ENCODE measurements at places on chromosomes 7 and 10.

- DNase-seq: no peak
These were observed 341 bp downstream of the GOT1 start for GRCh38 chr10:99430116-99430450.

- DNase-seq: no peak
These were observed 1.3 kb downstream of the VSIR start for GRCh38 chr10:71771821-71772617.

DNA sequence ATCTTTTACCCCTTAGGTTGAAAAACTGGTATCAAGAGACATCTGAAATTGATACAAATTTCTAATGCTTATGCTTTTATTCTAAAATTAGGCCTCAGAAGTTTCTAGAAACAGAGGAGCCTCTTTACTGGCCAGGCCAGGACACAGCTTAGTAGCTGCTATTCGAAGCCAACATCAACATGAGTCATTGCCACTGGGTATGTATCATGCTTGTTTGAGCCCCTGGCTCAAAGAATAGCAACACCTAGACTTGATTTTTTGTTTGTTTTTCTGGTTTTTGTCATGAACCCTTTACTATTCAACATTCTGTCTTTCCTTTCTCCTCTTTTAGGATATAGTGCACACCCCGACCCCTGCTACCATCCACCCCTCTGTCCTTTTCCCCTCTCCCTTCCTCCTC, 90.9 kb upstream of the STK17A start:
- no peak for DNase-seq

DNA sequence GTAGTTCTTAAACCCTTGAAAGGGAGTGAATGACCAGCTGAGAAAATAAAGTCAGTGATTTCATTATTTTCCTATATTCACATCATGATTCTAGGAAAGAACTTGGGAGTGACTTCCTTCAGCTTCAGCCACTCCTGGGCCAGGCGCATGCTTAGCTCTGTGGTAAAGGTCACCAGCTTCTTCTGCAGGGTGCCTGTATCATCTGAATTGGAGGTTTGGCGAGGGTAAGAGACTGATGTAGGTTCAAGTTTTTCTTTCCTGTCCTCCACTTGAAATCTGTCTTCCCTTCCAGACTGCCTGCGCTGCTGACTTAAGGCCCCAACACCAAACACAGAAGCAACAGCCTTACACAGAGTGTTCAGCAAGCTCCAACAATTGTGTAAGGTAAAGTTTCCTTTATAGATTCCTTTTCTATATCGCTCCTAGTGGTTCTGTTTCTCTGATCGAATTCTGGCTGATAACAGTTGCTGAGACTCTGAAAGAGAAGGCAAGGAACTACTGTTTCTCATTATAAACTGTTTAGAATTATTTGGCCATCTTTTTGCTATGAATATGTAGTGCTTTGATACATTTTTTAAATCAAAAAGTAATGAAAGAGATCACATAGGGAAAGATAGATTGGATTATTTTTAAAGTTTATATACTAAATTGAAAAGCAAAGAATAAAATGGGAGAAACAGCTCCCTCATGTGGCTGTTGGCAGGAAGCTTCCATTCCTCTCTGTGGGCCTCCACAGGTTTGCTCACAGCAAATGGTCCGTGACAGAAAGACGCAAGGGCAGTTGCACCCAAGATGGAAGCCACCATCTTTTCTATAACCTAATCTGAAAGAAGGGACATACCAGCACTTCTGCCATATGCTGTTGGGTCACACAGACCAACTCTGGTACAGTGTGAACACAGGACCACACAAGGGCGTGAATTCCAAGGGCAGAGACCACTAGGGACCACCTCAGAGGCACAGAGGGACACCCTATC, 14.0 kb downstream of the GATAD1 start:
- no peak for DNase-seq

GRCh38 chr10:110208614-110209453, 1.4 kb downstream of the MXI1 start:
- DNase-seq: peak; percentile 12

DNA sequence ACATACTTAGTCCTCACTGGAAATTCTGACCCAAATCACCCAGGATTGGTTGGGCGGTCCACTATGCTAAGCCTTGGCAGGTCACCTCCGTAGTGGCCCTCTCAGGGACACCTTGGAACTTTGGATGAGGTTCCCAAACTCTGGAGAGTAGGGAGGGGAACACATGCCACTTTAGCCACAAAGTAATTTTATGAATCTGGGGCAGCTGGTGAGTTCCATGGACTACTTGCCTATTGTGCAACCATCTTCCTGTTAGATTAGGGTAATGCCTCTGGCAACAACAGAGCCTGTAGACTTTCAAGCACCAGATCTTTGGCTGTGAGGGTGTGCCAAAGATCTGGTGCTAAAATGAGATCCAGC, 77.7 kb downstream of the ITGB8 start:
- DNase-seq: no peak

- no peak for DNase-seq
These were observed 10.3 kb downstream of the ADRB1 start for GRCh38 chr10:114053946-114054345.

GRCh38 chr7:50783303-50783702, 607 bp upstream of the GRB10 start:
- DNase-seq: no peak

DNA sequence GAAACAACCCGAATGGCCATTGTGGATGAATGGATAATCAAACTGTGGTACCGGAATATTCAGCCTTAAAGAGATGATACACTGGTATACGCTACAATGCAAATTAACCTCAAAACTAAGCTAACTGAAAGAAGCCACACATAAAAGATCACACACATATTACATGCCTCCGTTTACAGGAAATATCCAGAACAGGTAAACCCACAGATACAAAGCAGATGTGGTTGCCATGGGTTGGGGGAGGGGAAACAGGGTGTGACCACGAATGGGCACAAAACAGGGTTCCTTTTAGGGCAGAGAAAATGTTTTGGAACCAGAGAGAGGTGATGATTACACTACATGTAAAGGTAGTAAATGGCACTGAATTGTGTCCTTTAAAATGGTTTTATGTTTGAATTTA, 16.6 kb downstream of the ESYT2 start:
- peak; percentile 29 for DNase-seq

DNA sequence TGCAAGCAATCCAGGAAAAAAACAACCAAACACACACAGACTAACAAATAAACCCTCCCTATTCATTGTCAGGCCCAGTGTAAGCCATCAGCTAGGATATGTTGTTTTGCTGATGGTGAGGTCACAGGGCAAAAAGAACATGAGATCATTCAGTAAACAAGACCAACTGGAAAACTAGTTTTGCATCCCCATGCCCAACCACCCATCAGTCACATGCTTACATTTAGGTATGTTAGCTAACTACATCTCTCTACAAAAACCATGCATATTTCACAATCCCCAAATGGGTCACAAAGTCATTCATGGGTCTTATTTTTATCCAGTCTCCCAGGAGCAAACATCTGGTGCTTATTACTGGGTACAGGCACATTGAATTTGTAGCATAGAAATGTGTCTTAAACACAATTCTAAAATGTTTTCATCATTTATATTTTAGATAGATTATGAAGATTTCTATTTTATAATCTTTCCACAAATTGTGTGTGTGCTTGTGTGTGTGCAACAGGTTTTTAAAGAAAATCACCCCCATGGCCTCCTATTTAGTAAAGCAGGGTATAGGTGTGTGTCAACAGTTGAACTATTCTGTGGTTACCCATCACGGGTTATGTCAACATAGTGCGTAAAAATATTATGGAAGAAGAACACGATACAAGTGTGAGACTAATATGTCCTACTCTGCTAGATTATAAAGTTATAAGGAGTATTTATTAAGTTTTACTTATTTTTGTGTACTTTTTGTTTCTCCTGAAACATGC, 103.8 kb upstream of the AKR1E2 start:
- no peak for DNase-seq

DNA sequence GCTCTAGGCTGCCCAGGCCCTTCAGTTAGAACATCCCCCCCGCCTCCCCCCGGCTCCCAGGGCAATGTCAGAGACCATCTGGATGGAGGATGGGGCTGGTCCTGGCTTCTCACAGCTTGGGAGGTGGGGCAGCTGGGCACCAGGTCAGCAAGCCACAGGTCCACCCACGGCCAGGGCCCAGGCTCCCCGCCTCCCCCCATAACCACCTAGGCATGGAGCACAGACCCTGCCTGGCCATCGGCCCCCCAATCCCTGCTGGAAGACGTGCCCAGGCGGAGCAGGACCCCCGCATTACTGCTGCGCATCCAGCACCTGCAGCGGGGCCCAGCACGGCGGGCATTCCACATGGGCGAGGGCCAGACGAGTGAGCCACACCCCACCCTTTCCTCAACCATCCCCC, 169.6 kb downstream of the ELFN1 start:
- DNase-seq: no peak

DNA sequence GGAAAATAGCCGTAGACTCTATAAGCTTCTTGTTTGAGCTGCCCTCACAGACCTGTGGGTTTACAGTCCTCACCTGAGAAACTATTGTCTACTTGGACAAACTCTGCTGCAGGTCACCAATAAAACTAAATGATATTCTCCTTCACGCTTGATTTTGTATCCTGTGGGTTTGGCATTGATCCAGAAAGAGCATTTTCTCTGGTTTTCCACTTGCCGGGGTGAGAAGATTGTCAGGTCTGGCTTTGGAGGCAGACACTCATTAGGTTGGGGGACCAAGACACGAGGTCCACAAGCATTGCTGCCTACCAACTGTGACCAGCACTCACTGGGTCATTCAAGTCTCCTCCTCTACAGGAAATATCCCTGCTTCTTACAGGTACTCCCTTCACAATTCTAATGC, 68.5 kb downstream of the CDC14C start:
- no peak for DNase-seq

DNA sequence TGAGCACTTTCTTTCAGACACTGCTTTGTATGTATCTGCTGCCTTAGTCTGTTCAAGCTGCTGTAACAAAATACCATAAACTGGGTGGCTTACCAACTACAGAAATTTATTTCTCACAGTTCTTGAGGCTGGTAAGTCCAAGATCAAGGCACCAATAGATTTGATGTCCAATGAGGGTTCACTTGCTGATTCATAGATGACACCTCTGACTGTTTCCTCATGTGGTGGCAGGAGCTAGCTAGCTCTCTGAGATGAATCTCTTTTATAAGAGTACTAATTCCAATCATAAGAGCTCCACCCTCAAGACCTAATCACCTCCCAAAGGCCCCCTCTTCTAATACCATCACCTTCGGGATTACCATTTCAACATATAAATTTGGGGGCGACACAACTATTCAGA, 76.6 kb upstream of the ADO start:
- DNase-seq: no peak

GRCh38 chr10:43931308-43931930, 282.7 kb upstream of the ZNF32 start:
- no peak for DNase-seq

DNA sequence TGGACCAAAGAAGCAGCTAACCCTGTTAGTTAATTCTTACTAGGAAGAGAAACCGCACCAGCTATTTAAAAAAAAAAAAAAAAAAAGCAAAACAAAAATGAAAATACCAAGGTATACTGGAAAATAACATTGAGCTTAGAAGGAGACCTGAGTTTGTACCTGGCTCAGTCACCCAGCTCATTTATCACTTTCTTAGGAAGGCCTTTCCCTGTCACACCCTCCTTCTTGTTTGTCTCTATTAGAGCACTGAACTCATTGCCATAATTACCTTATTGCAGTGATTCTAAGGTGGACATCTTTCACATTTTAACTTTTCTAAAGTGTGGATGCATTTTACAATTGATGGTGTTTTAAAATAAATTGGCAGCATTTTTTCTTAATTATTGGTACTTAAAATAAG, 24.1 kb downstream of the UBE2D1 start:
- DNase-seq: no peak

- no peak for DNase-seq
These were observed 31.2 kb downstream of the UBTD1 start for GRCh38 chr10:97529685-97530465.
